ENCODE measurements at places on chromosomes 7 and 10. TPM values are rescaled to one million over a fixed set of nuclear protein-coding genes. Genes with fewer than 3 reads are reported as not detected.
A peak's percentile ranks its signal among the peaks of the same experiment; 100 is the strongest.

TMEM184A gene
- 3.6 TPM for total RNA-seq

HIBADH gene
- 120 TPM for total RNA-seq

IDI2 gene
- total RNA-seq, result not detected

DKK1 gene
- 1,320 TPM for total RNA-seq

TMEM236 gene
- total RNA-seq, result 0.05 TPM

GRID2IP gene
- total RNA-seq, result 0.22 TPM

AOAH gene
- total RNA-seq, result 0.53 TPM

ZNF804B gene
- not detected for total RNA-seq

SPDYE6 gene
- not detected for total RNA-seq

DNA sequence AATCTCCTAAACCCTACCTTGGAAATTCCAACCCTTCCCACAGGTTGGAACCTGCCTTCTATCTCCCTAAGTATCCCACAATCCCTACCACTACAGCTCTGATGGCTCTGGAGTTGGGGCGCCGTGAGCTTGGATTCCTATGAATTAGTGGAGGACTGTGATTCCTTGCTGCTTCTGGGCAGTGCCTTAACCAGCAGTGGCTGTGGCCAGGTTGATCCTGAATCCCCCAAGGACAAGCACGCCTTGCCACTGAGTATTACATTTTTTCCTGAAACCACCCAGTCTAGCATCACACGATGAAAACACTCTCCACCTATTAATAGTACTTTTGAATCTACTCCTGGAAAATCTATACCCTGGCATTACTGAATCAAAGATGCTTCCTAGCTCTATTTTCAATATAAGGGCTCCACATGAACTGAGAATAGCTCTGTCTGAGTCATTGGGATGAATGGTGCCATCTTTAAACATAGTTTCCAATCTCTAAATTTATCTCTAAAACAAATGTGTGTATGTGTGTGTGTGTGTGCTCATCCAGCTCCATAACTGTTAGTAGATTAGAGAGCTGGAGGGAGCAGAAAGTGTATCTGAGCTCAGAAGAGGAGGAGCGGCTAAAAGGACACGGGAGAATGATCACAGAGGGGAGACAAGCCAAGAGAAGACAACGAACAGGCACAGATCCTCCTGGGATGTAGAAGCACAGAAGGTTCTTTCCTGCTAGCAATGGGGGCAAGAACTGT lies 11.9 kb upstream of the INPP5F start:
- DNase-seq, result no peak

GRCh38 chr10:124740369-124741280 lies 3.6 kb downstream of the FAM53B start:
- DNase-seq, result no peak

DNA sequence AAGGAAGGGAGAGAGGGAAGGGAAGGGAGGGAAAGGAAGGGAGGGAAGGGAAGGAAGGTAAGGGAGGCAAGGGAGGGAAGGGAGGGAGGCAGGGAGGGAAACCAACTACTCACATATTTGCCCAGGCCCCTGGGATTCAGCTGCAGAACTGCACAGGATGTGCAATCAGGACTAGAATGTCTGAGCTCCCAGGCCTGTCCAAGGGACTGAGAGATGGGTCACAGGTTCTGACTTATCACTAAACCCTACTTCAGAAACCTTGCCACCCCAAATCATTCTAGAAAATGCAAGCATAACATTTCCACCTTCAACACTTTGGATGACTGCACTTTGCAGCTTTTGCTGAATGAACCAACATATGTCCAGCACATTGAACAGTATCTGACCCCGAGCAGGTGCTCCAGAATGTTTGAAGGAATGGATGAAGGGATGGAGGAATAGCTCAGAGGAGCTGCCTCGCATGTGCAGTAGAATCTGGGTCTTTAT lies 245.3 kb downstream of the KCNMA1 start:
- DNase-seq, result peak; percentile 86

- peak; percentile 30 for DNase-seq
Measured at GRCh38 chr10:102230264-102230860, 4.3 kb downstream of the ELOVL3 start.

DNA sequence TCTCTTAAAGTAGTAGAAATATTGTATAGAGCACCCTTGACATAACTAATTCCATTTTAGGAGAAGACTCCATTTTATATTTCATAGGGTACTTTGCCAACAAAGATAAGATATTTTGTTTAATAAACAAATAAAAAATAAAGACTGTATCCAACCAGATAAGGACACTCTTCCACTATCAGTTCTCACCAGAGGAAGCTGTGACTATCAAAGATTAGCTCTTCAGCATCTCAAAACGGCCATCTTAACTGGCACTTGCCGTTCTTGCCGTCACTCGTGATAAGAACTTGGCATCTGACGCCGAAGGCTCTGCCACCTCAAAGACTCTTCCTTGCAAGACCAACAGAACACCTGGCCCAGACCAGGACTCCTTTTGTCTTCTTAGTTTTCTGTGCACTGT lies 26.3 kb upstream of the AKR1B1 start:
- DNase-seq, result no peak

DNA sequence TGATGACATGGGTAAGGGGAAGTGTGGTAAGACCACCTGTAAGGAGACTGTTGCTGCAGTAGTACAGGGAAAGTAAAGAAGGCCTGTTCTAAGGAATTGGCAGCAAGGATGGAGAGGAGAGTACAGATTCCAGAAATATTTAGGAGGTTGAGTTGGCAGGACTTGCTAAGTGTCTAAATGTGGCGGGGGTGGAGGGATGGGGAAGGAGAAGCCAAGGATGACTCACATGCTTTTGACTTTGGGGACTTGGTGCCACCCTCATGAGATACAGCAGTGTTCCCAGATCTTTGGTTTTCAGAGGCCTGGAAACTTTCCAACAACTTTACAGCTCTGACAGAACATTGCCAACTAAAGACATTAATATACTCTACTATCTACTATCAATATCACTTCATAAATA lies 45.4 kb downstream of the CDK6 start:
- DNase-seq, result peak; percentile 65

DNA sequence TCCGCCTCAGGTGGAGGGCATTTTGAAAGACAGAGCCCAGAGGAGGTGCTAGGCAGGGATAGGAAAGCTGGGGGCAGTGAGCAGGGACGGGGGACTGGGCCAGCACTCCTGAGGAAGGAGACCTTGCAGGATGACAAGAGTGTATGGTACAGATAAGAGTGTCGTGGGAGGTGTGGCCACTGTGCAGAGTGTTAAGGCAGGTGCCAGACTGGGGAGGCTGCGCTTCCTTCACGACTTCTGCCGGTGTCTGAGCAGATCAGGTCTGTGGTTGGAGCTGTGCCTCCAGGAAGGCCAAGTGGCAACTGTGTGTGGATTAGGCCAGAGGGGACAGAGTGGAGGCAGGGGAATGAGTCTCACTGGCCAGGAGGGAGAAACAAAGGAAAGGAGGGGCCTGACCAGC lies 161.7 kb downstream of the HIBADH start:
- no peak for DNase-seq

- no peak for DNase-seq
Measured at GRCh38 chr10:44033008-44033407, 351.9 kb downstream of the CXCL12 start.

GRCh38 chr7:129315960-129316359 lies 91.1 kb downstream of the AHCYL2 start:
- no peak for DNase-seq

DNA sequence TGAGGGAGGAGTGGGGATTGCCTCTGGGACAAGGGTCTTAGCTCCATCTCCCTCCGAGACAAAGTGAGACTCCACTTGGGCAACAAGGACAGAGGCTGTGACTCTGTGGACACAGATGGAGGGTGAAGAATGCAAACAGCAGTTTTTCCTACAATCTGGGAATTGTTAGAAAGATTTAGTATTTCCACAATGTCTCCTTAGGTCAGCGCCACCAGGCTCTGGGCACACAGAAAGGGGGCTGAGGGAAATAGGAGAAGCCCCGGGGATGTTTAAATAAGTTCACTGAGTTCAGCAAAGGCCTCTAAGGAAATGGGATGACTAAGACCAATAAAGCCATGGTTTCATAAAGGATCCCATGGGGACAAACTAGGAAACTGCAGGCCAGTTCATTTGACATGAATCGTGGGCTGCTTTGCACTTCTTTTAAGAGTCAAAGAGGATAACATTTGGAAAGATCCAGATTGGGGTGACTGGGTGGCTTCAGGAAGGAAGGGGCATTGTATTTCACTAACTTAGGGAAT lies 219.8 kb upstream of the GLI3 start:
- DNase-seq, result no peak

- DNase-seq, result no peak
Measured at GRCh38 chr7:66238773-66239466, 33.8 kb downstream of the TPST1 start.

- no peak for DNase-seq
Measured at GRCh38 chr10:47053081-47053798, 142.0 kb downstream of the PTPN20 start.

DNA sequence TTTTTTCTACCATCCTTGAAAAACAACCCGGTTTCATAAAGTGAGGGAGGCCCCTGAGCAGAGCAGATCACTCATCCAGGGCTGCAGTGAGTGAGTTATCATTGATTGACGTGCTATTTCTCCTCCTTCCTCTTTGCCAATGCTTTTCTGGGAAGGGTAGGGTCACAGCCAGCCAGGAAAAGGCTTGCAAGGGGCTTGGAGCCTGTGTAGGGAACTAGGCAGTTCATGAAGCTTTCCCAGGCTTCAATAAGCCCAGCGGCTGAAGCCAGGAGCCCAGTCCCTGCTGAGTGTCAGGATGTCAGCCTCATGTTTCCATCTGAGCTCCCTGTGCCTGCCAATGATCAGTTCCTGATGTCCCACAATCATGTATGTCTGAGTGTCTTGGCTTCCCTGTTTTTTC lies 584.7 kb downstream of the GALNT17 start:
- DNase-seq, result no peak

- DNase-seq, result no peak
Measured at GRCh38 chr10:44233561-44234482, 151.1 kb downstream of the CXCL12 start.

- DNase-seq, result peak; percentile 24
Measured at GRCh38 chr10:110643653-110644597, at the start of gene RBM20. Gene RBM20, plus strand, starts transcription at chr10:110644336. Its CDS starts 119 bp downstream, at chr10:110644455.

GRCh38 chr10:33643042-33643441 lies 308.6 kb upstream of the NRP1 start:
- peak; percentile 57 for DNase-seq

DNA sequence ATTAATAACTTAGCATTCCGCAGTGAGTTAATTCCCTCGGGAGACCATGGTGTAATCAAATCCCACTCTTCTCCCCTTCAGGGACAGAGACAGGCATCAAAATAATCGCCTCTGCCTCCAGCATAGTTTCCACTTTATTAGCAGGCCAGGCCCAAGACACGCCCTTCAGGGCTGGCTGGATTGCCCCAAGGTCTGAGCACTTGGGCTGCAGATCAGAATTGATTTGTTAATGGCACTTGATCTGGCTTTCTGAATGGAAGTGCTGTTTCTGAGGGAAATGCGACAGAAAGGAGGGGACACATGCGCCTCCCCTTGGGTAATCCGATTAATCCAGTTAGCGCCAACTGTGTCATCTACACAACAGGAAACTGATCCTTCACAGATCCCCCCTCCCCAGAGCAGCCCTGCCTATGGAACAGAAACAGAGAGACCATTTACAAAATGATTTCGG lies 15.6 kb downstream of the CHAT start:
- no peak for DNase-seq

DNA sequence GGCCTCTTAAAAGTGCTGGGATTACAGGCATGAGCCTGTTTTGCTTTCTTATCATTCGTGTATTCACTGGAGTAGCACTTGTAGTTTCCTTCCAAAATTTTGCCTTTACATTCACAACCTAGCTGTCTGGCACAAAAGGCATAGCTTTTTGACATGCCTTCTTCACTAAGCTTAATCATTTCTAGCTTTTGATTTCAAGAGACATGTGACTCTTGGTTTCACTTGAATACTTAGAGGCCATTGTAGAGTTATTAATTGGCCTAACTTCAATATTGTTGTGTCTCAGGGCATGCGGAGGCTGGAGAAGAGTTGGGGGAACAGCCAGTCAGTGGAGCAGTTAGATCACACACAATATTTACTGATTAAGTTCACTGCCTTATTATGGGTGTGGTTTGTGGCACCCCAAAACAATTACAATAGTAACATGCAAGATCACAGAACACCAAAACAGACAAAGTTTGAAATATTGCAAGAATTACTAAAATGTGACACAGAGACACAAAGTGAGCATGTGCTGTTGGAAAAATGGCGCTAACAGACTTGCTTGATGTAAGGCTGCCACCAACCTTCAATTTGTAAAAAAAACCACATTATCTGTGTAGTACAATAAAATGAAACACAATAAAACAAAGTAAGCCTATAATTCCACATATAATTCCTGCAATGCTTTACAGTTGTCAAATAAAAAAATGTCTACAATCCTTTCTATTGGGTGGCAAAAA lies 43.1 kb downstream of the BRAF start:
- no peak for DNase-seq

DNA sequence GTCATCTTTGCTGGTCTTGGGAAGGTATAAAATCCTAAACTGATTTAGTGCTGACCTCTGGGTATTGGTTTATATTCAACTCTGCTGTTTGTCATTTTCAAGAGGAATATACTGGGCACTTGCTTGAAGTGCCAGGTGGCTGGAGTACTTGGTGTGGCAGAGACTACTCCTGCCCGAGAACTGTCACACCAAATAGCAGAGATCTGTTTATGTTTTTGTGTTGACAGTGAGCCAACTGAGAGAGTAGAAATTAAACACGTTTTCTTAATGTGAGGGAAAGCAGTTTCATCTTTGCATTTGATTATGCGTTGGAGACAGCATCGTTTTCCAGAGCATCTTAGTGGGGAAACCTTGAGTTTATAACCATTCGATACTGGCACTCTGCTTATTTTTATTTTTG lies 174.4 kb downstream of the CDCA7L start:
- DNase-seq, result no peak

DNA sequence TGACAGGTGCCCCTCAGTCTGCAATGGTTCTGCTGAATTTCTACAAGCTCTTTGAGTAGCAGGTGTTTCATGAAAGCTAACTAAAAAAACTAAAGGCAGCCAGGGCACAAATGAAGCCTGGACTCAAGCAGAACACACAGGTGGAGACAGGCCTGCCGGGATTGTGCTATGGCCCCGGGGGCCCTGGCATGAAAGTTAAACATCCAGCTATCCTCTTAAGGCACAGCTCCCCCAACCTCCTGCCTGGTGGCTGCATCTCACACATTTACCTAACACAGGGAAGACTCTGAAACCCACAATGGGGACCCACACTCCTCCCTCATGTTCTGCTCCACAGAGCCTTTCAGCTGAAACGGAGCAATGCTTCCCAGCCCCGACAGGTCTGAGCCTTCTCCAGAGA lies 76.3 kb upstream of the CAMK2B start:
- no peak for DNase-seq
